ENCODE measurements at places on chromosomes 5 and 9. TPM values are rescaled to one million over a fixed set of nuclear protein-coding genes. Genes with fewer than 3 reads are reported as not detected.

Gene ICE1
- total RNA-seq: 34.0 TPM

DNA sequence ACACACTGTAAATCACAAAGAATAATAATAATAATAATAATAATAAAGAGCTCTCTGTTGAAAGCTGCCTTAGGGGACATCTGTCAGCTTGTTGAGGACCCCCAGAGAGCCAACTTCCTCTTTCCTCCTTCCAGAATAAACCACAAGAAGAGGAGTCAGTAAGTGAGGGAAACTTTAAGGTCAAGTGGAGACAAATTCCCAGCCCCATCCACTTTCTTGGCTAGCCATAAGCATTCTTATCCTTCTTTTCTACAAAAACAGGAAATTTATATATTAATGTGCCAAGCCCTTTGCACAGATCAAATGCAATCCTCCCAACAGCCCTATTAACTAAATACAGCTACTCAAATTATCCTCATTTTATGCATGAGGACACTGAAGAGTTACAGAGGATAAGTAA is 9.4 kb upstream of the C5orf58 start:
- no peak for DNase-seq

DNA sequence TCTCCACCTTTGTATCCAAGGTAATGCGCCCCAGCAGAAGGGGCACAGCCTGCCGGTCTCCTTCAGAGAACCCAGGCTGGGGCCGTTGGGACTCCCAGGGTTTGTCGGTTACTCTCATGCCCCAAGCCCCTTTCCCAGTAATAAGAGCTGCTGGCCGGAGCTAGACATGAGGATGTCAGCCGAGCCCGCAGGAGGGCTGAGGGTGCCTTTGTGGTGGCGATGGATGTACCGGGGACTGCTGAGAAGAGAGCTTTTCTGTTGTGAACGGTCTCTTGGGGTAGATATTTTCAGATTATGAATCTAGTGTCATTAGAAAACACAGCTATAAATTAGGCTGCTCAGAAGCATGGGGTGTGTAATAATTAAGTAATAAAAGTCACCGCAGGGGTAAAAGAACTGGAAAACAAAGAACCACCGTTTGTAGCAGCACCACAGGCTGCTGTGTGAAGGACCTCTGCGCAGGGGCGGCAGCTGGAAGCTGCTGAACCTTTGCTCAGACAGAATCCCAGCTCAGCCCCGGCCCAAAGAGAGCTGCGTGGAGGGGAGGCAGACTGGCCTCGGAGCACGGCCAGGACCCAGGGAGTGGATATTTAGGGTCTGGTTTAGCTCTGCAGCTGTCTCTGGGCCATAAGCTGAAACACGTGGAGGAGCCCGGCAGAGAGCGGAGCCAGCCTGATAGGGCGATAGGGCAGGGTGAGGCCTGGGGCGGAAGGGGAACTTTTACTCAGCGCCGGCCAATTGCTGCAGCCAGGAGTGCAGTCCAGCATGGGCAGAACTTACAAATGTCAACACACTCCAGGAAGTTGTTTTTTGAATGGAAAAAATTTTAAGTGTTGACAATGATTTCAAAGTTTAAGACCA is 50.5 kb upstream of the BARHL1 start:
- no peak for DNase-seq

DNA sequence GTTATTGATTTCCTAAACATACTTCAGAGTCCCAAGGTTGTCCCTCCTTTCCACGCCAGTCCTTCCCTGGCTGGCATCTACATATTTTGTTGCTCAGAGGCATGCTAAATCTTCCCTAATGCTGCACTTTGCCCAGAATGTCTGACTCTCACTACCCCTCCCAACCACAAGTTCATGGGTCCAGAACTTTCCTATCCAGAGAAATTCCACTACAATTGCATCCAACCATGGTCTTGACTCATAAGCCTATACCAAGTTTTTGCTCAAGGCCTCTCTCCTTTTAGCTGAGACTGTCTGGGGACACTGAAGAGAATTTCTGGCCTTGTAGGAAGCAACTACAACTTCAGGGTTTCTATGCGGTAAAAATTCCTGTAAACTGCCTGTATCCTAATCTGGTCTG is 206.3 kb downstream of the BNC2 start:
- DNase-seq: no peak

DNA sequence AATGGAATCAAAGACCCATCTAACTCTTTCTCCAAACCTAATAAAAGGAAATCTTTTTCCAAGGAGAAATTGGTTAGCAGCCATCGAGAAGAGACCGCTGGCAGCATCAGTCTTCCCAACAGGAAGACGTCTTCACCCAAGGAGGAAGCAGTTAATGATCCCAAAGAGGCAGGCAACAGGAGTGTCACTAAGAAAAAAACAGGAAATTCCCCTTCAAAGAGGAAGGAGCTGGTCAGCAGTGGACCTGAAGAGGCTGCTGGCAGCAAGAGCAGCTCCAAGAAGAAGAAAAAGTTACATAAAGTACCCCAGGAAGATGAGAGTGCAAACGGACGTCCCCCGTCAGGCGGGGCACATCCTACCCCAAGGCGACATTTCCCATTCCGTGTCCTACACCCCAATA is 143.7 kb downstream of the ELAVL2 start:
- no peak for DNase-seq

DNA sequence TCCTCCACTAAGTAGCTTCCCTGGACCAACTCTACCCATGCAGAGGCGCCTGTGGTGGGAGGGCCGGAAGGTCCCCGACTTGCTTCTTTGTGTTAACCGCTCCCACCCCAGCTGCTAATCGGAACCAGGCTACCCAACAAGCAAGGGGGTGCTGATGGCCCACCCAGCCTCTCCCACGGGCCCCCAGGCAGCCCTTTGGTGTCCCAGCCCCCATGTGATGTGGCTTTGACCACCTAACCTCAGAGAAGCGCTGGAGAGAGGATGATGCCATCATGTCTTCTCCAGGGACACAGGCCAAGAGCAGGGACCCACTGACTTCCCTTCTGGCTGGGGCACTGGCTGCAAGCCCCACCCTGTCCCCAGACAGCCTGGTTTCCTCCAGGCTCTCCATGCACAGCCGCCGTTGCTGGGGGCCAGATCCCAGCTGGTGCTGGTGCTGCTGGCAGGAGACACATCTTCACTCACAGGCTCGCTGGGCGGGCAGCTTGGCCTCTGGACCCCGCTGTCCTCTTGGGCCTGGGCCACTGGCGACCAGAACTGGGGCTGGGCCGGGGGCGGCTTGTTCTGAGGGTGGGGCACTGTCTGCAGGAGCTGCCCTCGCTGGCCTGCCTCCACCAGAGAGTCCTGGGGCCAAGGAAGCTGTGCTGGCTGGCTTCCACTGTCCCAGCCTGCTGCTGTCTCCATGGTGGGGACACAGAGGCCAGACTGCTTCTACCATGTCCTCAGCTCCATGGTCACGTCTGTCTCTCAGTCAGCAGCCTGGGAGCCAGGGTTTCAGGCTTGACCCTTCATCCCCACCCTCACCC is 27.8 kb downstream of the LAMC3 start:
- DNase-seq: peak; percentile 58

GRCh38 chr5:123755653-123756317 is 243.8 kb downstream of the CSNK1G3 start:
- DNase-seq: peak; percentile 13

GRCh38 chr9:69173497-69173890 is 583 bp upstream of the TJP2 start:
- no peak for DNase-seq

- DNase-seq: no peak
Observed at GRCh38 chr5:96256795-96257470, 176.1 kb downstream of the PCSK1 start.

- peak; percentile 96 for DNase-seq
Observed at GRCh38 chr9:129058965-129059795, 21.7 kb upstream of the DOLPP1 start.

GRCh38 chr5:148970876-148971275 is 92.0 kb downstream of the SH3TC2 start:
- no peak for DNase-seq

- DNase-seq: peak; percentile 37
Observed at GRCh38 chr9:96441798-96442445, 8.0 kb upstream of the HABP4 start.

Gene NR5A1
- total RNA-seq: not detected

All from osteoblast (primary cell).